ENCODE measurements at places on chromosomes 12 and 14.

DNA sequence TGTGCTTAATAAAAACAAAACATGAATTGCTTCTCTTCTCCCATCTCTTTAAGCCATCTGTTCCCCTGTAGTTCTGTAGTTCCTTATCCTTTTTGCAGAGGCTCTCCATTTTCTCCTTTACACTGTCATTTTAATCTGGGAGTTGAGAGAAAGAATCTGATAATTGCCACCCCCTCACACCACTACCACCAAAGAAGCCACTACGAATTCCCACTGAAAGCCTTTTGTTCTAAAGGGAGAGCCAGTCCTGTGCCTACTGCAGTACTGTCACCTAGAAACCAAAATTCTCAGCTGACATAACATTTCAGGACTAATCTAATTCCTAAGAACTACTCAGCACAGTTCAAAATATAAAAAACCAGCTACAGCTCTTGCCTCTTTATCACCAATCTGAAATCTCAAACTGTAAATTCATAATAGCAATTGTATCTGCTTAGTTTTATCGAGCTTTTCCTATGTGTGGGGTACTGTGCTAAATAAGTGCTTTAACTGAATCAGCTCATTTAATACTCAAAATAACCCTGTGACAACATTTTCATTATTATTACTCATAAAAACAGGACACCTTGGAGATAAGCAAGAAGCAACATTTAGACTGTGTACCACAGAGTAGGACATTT, 72.4 kb downstream of the SPPL3 start:
- no peak for DNase-seq

DNA sequence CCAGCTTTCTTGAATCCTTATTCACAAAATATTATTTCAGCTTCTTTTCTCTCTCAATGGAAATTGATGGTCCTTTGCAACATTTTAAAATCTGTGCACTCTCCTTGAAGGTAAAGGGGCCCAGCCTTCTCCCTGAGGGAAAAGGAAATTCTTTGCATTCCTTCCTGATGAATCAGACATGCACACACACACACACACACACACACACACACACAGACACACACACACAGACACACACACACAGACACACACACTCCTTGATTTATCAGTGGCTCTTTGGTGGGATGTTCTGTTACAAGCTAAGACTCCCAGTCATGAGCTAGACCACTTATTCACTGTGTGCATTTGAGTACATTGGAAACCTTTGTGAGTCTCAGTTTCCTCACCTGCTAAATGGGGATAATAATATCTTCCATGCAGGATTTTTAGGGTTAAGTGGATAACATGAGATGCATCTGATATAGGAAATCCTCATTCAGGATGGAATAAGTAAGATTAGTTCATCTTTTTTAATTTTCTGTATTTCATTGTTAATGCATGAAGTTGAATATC, 45.1 kb upstream of the HMGA2 start:
- DNase-seq = no peak

DNA sequence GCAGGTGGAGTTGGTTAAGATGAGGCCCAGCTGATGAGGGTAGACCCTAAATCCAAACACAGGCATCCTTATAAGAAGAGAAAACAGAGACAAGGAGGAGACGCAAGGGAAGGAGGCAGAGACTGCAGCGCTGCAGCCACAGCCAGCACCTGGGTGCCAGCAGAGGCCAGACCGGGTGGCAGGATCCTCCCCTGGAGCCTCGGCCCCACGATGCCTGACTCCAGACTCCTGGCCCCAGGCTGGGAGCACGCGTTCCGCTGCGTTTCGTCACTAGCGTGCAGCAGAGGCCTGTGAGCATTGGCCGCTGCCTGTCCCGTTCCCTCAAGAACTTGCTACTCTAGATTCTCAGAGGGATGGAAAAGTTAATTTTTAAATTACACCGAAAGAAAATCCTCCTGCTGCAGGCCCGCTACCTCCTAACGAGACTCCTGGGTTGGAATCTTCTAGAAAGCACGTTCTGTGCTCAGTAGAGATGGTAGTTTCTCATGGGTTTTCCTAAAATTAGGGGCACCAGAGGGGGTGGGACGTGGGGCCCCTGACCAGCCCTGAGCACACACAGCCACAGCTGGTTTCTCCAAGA, 57.7 kb upstream of the FBRSL1 start:
- DNase-seq = no peak

DNA sequence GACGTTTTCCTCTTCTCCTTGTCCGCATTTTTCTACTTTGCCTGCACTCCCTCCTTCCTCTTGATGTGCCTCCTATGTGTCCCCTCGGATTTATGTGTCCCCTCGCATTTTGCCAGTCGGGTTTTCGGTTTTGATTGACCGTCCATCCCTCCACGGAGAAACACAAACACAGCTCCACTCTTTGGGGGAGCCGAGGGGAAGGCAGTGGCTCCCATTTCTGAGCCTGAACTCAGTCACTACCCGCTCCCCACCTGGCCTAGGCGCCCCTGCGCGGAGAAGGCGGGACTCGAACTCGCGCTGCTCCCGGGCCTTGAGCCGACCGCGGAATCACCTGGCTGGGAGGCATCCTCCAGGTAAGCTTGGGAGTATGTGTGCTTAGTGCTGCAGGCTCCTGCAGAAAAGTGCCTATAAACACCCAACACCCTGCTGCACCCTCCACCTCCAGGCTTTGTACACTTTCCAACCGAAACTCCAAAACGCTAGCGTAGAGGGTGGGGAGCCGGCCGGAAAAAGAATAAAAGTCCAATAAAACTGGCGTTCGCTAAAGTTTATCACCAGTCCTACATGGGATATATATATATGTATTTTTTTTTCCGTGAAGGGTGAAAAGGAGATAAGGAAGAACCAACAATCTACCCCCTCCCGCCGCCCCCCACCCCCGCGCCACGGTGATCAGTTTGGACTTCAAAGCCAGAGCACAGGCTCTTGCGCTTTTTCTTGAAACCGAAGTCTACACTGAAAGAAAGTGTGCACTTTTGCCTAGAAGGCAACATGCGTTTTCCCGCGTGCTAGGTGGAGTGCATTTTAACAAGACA, 3.3 kb upstream of the CCND2 start:
- DNase-seq = peak; percentile 51

DNA sequence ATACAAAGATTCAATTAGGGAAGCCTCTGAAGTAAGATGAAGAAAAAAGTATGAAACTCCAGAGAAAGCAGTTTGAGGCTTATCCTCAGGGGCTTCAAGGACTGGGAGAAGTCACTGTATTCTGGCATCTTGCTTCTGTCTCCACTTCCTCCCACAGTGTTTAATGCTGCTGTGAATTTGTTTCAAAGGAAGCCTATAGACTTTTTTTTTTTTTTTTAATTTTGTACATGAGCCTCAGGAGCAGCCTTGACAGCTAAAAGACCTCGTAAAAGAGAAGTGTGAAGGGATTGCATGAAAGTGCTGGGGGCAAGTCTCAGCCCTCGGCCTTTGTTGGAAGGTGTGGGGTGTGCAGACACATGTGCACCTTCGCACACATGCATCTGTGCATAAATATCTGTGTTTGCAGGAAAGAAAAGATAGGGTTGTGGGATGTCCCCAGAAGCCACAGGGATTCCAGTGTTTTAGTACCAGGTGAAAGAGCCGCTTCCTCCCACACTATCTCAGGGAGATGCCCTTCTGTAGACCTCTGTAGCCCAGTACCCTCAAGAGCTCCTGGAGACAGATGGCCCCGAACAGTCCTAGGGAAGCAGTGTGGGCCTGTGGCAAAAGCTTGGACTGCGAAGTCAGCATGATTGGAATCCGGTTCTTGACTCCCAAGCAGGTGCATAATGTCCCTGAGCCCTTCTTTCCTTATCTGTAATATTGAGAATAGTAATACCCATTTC, 193.5 kb upstream of the BCL2L14 start:
- DNase-seq = no peak

GRCh38 chr12:113245695-113246477, 24.6 kb downstream of the TPCN1 start:
- DNase-seq = no peak

DNA sequence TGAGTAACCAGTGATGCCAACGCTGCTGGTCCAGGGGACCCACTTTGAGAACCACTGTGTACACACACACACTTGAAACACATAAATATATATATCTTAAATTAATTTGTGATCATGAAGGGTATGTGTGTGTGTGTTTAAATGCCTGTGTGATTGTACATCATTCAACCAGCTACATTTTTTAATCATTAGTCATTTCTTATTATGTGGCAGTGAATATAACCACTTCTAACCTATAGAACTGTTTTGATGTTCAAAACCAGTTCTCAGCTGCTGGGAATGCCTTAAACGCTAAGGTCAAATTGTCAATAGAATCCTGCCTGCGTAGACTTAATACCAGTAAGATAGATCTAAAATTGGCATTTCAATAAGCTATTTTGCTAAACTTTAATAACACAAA, 330.0 kb downstream of the SYT1 start:
- DNase-seq = no peak

DNA sequence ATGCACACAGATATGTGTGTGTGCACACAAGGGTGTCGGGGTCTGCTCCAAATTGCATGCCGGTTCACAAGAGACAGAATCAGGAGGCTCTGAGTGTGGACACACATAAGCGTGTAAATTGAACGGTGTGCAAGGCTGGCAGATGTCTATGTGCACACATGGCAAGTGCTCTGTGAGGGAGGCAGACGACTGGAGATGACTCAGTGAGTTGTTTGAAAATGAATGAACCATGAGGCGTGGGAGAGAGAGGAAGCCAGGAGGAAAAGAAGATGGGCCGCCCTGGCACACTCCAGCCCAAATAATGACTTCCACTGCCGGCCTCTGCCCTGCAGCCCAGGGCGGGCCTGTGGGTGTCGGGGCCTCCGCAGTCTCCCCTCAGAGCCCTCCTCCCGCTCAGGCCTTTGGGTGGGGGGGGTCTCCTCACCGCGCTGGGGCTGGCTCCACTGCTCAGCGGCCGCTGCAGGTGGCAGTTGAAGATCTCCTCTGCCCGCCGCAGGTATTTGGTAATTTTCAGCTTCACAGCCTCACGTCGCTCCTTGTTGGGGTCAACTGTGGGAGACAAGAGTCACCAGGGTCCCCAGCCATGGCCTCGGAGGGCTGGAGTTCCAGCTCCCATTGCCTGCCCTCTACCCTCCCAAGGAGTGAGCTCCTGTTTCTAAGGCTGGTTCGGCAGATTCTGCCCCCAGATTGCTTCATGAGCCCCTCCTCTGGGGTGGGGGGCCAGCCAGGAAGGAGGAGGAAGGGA, 3.5 kb downstream of the RPS6KL1 start:
- DNase-seq = no peak

DNA sequence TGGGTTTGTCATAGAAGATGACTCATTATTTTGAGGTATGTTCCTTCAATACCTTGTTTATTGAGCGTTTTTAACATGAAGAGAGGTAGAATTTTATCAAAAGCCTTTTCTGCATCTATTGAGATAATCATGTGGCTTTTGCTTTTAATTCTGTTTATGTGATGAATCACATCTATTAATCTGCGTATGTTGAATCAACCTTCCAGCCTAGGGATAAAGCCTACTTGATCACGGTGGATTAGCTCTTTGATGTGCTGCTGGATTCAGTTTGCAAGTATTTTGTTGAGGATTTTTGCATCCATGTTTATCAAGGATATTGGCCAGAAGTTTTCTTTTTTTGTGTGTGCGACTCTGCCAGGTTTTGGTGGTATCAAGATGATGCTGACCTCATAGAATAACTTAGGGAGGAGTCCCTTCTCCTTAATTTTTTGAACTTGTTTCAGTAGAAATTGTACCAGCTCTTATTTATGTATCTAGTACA, 602.6 kb downstream of the SNAPC1 start:
- DNase-seq = no peak

GRCh38 chr12:106188256-106188655, 49.5 kb upstream of the NUAK1 start:
- no peak for DNase-seq

GRCh38 chr14:83707056-83707455, 1822.9 kb upstream of the FLRT2 start:
- DNase-seq = no peak

GRCh38 chr12:121397521-121397920, 2.4 kb upstream of the RNF34 start:
- no peak for DNase-seq

DNA sequence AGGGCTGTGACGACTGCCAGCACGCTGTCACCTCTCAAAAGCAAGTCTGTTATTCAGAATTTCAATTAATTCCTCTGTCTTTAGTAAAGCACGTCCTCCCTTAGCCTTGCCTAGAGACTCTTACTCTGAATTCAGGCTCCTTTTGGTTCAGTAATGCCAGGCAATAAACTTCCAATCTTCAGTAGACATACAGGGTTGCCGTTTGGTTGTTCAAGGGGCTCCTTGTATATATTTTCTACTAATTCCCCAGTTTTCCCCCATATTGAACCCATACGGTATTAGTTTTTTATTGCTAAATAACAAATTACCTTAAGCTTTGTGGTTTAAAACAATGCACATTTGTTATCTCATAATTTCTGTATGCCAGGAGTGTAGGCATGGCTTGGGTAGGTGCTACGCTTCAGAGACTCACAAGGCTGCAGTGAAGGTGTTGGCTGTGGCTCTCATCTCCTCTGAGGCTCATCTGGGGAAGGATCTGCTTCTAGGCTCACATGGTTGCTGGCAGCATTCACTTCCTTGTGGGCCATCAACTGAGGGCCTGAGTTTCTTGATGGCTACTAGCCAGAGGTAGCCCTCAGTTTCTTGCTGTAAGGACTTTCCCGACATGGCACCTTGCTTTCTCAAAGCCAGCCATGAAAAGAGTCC, 7.3 kb upstream of the CLECL1 start:
- no peak for DNase-seq

DNA sequence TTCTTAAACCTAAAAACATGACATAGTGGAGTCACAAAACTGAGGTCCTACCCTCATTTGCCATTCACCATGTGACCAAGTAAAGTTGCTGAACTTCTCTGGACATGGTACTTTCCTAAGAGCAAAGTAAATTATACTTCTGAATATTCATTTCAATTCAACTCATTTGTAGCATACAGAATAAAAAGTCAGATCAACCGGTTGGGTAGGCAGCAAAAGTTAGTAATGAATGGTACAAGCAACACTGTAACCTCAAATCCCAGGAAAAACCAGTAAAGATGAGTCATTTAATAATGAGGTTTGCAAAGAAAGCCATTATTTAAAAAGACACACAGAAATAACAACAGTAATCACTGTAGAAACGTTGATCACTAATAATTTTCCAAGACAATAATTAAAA, 8.7 kb downstream of the POLE2 start:
- no peak for DNase-seq

GRCh38 chr12:104462931-104463339, 6.2 kb downstream of the CHST11 start:
- DNase-seq = peak; percentile 65

GRCh38 chr14:100393362-100393761, 70.2 kb downstream of the SLC25A47 start:
- no peak for DNase-seq

GRCh38 chr12:25236626-25237025, 14.1 kb downstream of the KRAS start:
- DNase-seq = no peak

Data from activated CD4-positive, alpha-beta memory T cell treated with anti-CD3 and anti-CD28 coated beads, Interleukin-2, amount 10 ng/mL, durations not matched to agents 7 days and 5 days (primary cell).